ENCODE measurements at places on chromosomes 16 and 17.

DNA sequence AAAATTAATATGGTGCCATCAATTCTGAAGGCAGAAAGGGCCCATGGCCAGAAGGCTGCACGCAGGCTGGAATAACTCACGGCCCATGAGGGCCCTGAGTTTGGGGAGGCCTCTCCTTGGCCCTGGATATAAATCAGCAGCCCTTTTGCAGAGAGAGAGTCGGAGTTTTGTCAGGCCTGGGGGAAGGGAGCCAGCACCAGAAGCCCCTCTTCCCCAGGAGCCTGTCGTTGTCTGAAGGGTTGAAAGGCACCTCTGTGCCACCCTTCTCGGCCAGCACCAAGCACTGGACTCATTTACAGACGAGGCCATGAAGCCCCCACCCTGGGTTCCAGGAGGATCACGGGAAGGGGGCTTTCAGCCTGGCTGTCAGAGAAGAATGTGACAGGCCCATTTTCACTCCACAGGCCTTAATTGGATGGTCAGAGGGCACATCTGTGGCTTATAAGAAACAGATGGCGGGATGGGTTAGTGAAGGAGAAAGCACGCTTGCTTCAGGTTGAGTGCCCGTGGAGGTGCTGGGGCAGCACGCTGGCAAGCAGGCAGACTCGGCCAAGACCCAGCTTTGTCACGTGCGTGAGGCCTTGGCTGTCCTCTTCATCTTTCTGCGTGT, 140.6 kb downstream of the CLEC16A start:
- DNase-seq: no peak

GRCh38 chr17:17926840-17927449, 45.3 kb downstream of the TOM1L2 start:
- no peak for DNase-seq

DNA sequence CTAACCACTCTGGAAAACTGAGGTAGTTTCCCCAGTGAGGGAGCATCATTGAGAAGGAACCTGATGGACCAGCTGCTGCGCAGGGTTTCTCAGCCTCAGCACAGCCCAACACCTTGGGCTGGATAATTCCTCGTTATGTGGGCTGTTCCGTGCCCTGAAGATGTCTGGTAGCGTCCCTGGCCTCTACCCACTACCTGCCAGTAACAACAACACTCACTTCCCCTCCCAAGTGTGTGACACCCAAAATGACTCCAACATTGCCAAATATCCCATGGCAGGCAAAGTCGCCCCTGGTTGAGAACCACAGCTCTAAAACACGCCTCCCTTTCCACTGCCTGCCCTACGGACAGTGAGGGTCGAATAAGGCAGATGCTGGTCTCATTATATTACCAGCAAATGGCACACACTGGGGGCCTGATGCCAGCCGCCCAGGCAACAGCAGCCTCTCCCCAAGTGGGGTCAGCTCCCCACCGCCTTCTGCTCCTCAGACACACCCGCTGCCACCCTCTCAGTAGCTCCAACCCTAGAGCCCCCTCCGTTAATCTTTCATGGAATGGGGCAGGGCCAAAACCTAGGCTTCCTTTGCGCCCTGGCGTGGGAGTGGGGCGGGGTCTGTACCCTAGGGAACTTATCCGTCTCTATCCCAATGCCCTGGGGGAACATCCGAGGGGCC, 1.0 kb downstream of the RHBDF2 start:
- DNase-seq: no peak

DNA sequence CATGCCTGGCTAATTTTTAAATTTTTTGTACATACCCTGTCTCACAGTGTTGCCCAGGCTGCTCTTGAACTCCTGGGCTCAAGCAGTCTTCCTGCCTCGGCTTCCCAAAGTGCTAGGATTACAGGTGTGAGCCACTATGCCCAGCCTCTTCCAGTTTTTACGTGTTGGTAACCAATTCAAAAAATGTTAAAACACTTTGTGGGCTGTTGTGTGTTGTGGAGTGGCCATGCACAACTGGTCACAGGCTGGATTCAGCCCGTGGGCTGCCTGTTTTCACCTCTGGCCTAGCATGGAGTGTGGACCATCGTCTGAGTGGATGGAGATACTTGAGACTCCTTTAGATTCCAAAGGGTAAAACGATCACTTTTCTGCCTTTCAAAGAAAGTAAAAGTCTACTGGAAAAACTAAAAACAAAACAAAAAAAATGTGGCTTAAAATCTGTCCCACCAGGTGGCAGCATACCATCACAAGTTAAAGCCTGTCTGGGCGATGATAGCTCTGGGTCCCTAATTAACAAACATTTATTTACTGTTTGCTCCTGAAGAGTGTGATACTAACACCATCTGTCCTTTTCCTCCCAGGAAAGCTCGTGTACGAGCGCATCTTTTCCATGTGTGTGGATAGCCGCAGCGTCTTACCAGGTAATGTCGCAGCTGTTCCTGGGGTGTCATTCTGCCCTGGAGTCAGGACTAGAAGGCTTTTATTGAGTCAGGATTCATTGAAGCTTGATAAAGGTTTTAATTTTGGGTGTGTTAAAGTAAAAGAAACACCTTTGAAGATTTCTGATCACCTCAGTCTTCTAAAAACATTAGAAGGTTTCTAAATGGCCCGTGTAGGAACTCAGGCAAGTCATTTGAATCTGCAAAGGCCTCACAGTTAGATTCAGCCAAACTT, 45.8 kb downstream of the VPS35L start:
- peak; percentile 13 for DNase-seq

GRCh38 chr16:70781800-70782199, 19.2 kb downstream of the VAC14 start:
- no peak for DNase-seq

DNA sequence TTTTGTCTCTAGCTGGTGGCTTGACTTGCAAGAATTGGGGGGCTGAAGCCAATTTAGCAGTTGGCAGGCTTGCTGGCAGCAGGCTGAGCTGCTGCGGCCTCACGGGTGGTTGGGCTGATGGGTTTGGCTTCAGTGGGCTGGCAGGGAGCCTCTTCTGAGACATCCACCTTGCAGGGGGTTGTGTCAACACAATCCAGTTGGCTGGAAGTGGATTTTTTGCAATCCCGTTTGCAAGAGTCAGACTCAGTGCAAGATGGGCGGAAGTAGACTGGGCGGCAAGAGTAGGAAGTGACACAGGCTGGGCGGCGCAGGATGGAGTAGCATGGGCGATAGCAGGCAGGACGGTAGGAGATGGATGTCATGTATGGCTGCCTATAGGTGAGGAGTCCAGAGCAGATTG, 1.5 kb downstream of the KRTAP16-1 start:
- no peak for DNase-seq

DNA sequence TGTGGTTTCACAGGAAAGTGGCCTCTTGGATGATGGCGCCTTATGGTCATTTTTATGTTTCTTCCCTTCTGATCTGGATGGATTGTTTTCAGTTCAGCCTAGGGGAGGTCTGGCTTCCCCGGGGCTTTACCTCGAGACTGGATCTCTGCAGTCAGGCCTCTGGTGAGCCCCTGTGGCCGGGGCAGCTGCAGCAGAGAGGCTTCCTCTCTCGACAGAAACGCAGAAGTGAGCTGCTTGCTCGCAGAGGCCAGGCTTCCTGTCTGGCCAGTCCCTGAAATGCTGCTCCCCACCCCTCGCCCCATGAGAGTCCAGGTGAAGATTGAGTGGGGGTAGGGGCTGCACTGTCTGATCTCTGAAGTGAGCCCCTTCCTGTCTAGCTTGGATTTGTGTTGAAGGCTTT, 44.0 kb downstream of the PLCG2 start:
- no peak for DNase-seq

Data from stimulated activated CD4-positive, alpha-beta T cell treated with anti-CD3 and anti-CD28 coated beads, TNF-alpha, amount 100 ng/mL, for 4 hours (primary cell).